ENCODE measurements at places on chromosomes 1 and 21.
A peak's percentile ranks its signal among the peaks of the same experiment; 100 is the strongest.

DNA sequence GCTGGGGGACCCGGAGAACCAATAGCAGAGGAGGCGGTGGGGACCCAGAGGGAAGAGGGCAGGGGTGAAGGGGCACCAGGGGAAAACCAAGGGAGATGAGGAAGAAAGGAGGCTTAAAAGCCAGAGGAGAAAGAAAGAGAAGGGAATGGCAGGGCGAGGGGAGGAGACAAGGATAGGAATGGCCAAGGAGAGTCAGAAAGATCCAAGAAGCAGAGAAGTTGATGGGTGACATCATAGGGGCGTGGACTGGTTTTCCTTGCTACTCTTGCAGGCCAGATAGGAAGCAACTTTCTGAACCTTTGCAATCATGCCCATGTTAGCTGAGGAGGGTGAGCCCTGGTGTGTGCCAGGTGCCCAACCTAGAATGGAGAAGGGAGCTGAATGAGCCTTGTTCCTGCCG, 5.4 kb downstream of the NPR1 start:
- no peak for DNase-seq

- no peak for DNase-seq
These were observed at the start of gene LRRC42 for GRCh38 chr1:53946252-53947171. Gene LRRC42 (plus strand): TSS chr1:53946350. CDS start chr1:53952000, 5,650 bp downstream.

- no peak for DNase-seq
These were observed 351.9 kb downstream of the S1PR1 start for GRCh38 chr1:101588677-101589076.

- DNase-seq: no peak
These were observed 25.7 kb downstream of the KCNK1 start for GRCh38 chr1:233639611-233640010.

- no peak for DNase-seq
These were observed 35.6 kb upstream of the ID3 start for GRCh38 chr1:23594927-23595353.

- DNase-seq: peak; percentile 80
These were observed at the start of gene SELENON for GRCh38 chr1:25799935-25800702. Gene SELENON (plus strand): TSS chr1:25800193. CDS start chr1:25800231, 38 bp downstream.

DNA sequence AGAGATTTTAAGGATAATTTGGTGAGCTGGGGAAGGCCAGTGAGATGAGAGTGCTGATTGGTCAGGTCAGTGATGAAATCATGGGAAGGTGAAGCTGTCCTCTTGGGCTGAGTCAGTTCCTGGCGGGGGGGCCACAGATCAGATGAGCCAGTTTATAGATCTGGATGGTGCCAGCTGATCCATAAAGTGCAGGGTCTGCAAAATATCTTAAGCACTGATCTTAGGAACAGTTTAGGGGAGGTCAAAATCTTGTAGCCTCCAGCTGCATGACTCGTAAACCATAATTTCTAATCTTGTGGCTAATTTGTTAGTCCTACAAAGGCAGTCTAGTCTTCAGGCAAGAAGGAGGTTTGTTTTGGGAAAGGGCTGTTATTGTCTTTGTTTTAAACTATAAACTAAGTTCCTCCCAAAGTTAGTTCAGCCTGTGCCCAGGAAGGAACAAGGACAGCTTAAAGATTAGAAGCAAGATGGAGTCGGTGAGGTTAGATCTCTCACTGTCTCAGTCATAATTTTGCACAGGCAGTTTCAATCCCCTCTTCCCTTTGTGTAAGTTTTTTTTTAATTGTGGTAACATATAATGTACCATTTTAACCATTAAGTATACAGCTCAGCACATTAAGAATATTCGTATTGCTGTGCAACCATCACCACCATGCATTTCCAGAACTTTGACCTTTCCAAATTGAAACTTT, 39.4 kb downstream of the PTAFR start:
- DNase-seq: no peak

DNA sequence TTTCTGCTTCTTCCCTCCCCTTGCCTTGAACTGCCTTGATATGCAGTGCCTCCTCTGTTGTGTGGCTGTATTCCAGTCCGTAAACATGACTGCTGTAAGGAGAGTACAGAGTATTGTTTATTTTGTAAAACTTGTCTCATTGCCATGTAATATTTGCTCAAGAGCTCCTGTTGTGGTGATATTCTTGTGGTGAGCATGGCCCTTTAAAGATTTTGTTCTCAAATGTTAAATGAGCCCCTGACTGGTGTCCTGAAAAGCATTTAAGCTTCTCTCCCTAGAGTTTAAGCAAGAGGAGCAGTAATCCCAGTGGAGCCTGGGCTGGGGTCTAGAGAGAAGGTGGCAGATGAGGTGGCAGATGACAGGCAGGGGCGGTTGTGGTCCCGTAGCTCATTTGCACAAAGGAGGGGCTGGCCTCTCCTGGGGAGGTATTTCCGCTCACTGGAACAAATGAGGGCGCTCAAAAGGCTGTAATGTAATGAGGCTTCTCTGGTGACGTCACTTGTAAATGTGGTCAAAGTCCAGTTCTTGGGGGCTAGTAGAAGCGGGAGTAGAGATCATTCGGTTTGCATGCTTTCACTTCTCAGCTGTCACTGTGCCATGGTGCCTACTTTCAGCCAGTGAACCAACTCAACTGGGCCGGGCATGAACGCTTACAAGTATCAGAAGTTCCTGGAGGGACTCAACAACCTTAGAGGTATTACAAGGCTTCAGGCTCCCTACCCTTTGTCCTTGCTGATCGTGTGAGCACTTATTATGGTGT, 46.0 kb upstream of the MACF1 start:
- DNase-seq: peak; percentile 84

DNA sequence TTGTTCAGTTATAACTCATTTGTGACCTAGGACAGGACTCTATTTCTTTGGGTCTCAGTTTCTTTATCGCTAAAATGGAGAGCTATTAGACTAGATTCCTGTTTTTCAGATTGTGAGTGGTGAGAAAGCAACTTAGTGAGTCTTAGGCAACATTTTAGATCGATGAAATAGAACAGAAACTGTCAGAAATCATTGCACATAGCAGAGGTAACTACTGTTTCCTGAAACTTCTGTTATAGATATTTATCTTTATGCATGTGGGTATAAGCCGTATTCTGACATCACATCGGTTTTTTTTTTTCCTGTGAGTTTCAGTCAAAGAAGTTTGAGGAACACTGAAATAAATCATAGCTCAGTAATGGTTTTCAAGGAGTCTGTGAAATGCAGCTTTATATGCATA, 42.1 kb upstream of the DNAJC6 start:
- DNase-seq: no peak

GRCh38 chr1:14369526-14370213, 228.8 kb upstream of the KAZN start:
- DNase-seq: peak; percentile 28

GRCh38 chr1:15848929-15849774, 1.6 kb downstream of the SPEN start:
- peak; percentile 94 for DNase-seq

- peak; percentile 2 for DNase-seq
These were observed 579.3 kb upstream of the ADGRL4 start for GRCh38 chr1:79585801-79586200.

DNA sequence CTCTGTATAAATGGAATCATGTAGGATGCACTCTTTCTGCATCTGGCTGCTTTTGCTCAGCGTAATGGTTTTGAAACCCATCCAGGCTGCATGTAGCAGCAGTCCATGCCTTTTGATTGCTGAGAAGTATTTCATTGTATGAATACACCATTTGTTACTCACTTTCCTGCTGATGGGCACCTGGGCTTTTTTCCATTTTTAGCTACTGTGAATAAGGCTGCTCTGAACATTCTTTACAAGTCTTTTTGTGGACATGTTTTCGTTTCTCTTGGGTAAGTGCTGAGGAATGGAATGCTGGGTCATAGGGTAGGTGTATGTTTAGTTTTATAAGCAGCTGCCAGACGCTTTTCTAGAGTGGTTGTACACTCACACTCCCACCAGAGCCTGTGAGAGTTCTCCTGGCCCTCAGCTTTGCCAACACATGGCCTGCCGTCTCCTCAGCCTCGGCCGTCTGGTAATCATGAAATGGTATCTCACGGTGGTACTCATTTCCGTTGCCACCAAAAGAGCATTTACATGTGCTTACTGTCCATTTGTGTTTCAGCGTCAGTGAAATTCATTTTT, 22.7 kb downstream of the SLX9 start:
- peak; percentile 84 for DNase-seq

DNA sequence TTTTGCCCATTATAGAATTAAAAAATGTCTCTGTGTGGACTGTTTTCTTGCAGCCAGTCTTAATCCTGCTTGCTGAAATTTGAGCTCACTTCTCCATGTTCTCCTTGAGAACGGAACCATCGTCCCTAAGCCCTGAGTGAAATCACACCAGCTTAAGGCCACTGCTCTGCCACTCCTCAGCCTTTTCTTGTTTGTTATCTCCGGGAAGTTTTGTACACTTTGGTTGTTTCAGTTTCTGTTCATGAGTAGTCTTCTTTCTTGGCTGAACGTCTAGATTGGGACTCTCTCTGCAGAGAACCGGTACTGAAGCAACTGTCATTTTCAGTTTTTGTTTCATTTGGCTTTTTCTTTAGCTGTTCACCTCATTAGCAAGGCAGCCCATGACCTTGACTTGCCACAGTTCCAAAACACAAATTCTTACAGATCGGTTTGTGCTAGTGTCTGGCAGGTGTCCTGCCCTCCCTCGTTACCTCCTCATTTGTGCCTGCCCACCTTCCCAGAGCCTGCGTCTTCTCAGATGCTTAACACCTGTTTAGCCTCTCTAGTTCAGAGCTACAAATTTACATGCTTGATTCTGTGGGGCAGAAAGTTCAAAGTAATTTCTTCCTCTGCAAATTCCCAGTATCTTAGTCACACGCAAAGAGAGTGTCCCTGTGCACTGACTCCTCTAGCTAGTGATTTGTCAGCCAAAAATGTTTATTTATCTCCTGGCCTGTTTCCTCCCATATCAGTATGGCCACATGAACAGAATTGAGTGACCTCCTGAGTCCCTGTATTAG, 12.4 kb downstream of the PSEN2 start:
- peak; percentile 45 for DNase-seq

DNA sequence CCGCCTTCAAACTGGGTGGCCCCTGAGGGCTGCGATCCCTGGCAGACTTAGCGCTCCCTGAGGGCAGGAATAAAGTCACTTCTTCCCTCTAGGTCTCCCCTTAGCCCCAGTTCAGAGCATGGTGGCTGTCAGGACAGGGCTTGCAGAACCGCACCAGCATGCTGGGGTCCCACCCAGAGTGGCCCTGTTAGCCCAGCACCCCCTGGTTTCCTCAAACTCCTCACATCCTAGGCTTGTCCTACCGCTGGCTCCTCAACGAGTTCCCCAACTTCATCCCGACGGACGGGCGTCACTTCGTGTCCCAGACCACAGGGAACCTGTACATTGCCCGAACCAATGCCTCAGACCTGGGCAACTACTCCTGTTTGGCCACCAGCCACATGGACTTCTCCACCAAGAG, 15.8 kb downstream of the CNTN2 start:
- no peak for DNase-seq

DNA sequence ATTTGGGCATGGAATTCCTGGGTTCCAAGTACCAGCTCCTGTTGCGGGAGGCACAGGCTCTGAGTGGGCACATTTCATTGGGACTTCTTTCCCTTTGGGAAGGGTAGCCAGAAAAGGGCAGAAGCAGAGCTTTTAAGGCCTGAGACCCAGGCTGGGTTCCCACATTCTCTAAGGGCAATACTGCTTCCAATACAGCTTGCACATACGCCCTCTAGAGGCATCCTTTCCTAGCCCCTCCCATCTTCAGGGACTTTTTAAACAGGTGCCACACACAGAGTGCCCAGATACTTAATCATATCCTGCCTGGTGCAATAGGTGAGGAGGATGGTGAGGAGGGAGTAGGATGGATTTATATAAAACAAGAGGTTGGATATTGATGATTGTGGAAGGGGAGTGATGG, 5.7 kb downstream of the GPR88 start:
- DNase-seq: no peak

DNA sequence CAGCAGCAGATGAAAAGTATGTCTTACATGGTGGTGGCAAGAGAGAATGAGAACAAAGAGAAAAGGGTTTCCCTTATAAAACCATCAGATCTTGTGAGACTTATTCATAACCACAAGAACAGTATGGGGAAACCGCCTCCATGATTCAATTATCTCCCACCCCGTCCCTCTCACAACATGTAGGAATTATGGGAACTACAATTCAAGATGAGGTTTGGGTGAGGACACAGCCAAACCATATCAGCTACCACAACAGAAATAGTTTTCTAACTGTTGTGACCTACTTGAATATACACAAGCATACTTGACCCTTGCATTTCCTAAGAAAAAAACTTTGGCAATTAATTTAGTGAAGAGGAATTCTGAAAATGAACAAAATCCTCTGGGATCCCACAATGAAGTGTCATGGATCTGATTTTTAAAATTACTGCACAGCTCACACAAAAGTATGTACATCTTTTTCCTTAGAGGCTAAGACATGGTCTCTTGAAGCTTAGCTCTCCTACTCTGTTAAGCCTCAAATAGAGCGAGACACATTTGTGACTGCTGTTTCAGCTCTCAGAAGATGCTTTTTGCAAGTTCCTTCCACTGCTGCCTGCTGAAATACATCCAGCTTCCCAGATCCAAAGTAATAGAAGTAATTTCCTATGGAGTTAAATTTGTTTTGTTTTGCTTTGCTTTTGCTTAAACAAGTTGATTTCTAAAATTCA, 265.8 kb downstream of the DPYD start:
- DNase-seq: peak; percentile 16

DNA sequence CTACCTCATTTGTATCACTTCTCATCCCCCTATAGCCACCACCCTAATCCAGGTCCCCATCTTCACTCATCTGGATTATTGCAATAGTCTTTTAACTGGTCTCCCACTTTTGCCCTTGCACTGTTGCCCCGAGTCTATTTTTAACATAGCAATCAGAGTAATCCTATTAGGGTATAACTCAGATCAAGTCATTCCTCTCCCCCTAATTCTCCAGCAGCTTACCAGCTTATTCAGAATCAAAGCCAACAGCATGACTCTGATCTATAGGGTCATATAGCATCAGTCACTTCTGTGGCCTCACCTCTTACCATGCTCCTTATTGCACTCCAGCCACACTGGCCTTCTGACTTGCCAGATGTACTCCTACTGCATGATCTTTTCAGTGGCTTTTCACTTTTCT, 140.7 kb downstream of the PAPPA2 start:
- no peak for DNase-seq

GRCh38 chr1:97926017-97926708, 5.3 kb upstream of the DPYD start:
- DNase-seq: no peak

- DNase-seq: no peak
These were observed 103.6 kb downstream of the RHOU start for GRCh38 chr1:228838717-228839500.

DNA sequence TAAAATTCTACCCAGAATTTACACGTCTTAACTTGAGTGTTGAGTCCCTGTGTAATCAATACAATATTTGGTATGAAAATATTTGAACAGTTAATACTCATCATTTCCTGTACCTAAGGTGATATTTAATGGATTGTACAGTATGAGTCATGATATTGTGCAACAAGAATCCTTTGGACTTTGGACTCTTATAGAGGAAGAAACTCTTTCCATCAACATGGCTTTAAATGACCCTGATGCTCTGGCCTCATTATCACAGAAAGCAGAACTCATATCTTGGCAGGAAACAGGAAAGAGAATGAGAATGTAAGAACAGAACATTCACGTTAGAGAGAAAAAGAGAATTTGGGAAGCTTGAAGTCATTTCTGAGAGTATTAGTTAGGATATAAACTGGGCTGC, 168.8 kb upstream of the B3GALT2 start:
- no peak for DNase-seq

Data from tongue (tissue), 3 donors.